ENCODE measurements at places on chromosomes 1 and 21. TPM values are rescaled to one million over a fixed set of nuclear protein-coding genes. Genes with fewer than 3 reads are reported as not detected.

- H3K4me3 ChIP-seq = no peak overlapping the region
- DNase-seq = no peak
- H3K36me3 ChIP-seq = no peaks in the 10 kb centered on the region
- H3K27me3 ChIP-seq = no peaks in the 10 kb centered on the region
- peaks cover 10% of the 10 kb centered on the region for H3K4me1 ChIP-seq
- no peak overlapping the region for H3K27ac ChIP-seq
These were observed 126.5 kb upstream of the KCNK1 start for GRCh38 chr1:233487408-233487807.

DNA sequence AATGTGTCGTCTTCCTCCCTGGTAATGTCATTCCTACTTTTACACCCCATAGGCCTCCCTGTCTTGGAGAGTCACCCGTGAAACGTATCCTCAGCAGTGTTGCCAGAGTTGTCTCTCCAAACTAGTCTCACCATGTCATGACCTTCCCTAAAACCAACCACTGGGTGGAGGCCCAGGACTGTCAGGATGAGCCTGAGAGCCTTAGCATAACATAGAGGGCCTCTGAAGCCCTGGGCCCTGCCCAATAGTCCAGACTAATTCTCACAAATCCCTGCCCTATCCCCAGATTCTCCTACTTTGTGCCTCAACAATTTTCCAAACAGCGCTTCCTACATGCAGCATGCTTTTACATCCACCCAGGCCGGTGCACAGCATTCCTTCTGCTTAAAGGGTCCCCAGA is 29.3 kb upstream of the HSD3B1 start:
- H3K27ac ChIP-seq = no peak overlapping the region
- DNase-seq = no peak
- H3K4me3 ChIP-seq = no peak overlapping the region
- H3K27me3 ChIP-seq = peaks cover 55% of the 10 kb centered on the region
- no peaks in the 10 kb centered on the region for H3K4me1 ChIP-seq

DNA sequence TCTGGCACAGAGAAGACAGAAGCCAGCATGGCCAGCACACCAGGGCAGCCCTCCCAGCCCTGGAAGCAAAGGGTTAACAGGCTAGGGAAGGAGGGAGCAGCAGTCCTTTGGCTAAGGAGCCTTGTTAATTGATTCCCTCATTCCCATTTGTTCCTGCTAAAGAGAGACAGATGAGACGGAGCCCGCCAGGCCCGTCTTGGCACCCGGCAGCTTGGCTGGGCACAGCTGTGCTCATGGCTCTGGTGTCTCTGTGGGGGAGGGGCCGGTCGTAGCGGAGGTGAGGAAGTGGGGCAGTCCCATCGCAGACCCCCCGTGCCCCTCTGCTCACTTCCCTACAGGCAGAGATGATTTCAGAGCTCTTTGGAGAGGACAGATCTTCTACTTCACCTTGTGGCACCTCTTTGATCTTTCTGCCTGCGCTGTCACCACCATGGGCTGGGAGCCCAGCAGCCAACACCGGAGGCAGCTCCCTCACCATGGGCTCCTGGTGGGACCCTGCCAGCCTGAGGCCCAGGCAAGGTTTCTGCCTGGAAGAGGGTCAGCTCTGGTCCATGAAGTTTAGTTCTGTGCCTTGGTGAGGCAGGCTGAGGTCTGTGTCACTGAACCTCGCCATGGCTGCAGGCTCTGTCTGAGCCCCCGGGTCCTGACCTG is 38.0 kb downstream of the FOXO6 start:
- H3K27me3 ChIP-seq = peaks cover 77% of the 10 kb centered on the region
- H3K27ac ChIP-seq = no peak overlapping the region
- no peaks in the 10 kb centered on the region for H3K4me1 ChIP-seq

DNA sequence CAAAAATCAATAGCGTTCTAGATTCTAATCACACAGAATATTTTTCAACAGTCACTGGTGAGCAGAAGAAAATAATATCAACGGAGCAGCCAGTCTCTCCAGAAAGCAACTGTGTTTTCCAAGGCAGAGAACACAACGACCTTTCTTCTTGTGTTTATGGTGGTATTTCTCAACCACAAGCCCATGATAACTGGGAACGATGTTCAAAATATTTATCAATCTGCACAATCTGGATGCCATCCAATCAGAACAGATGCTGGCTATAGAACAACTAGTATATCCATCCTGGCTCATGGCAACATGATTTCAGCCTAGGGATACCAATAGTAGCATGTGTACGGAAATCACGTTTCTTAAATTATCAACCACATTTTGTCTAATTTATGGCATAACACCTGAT is 162.7 kb upstream of the RUNX1 start:
- no peak for DNase-seq
- peaks cover 9% of the 10 kb centered on the region for H3K4me1 ChIP-seq
- no peaks in the 10 kb centered on the region for H3K27me3 ChIP-seq
- H3K4me3 ChIP-seq = no peak overlapping the region
- no peak overlapping the region for H3K27ac ChIP-seq
- no peaks in the 10 kb centered on the region for H3K36me3 ChIP-seq

DNA sequence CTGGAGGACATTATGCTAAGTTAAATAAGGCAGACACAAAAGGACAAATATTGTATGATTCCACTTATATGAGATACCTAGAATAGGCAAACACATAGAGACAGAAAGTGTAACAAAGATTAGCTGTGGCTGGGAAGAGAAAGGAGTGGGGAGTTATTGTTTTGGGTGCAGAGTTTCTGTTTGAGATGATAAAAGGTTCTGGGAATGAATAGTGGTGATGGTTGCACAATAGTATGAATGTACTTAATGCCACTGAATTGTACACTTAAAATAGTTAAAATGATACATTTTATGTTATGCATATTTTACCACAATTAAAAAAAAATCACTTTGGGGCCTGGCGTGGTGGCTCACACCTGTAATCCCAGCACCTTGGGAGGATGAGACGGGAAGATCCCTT is 21.2 kb upstream of the ERO1B start:
- no peaks in the 10 kb centered on the region for H3K36me3 ChIP-seq
- DNase-seq = no peak

GRCh38 chr1:186498695-186499389 is 37.9 kb upstream of the PDC start:
- H3K4me1 ChIP-seq = peaks cover 91% of the 10 kb centered on the region
- peak; percentile 28 for DNase-seq
- H3K27me3 ChIP-seq = no peaks in the 10 kb centered on the region
- H3K27ac ChIP-seq = peak overlapping the region; percentile 92

GRCh38 chr1:16112596-16113555 is 39.4 kb upstream of the FAM131C start:
- H3K4me1 ChIP-seq = peaks cover 9% of the 10 kb centered on the region
- peaks cover 18% of the 10 kb centered on the region for H3K27me3 ChIP-seq
- DNase-seq = peak; percentile 34
- peaks cover 20% of the 10 kb centered on the region for H3K36me3 ChIP-seq
- no peak overlapping the region for H3K27ac ChIP-seq

GRCh38 chr1:211732293-211732980 is 57.0 kb upstream of the NEK2 start:
- H3K4me3 ChIP-seq = no peak overlapping the region
- no peak overlapping the region for H3K27ac ChIP-seq
- peaks cover 48% of the 10 kb centered on the region for H3K4me1 ChIP-seq
- DNase-seq = no peak

GRCh38 chr1:246761396-246761795 is 37.2 kb downstream of the SCCPDH start:
- no peak for DNase-seq
- H3K27ac ChIP-seq = no peak overlapping the region
- H3K27me3 ChIP-seq = no peaks in the 10 kb centered on the region
- peaks cover 9% of the 10 kb centered on the region for H3K36me3 ChIP-seq
- no peaks in the 10 kb centered on the region for H3K4me1 ChIP-seq

- H3K4me1 ChIP-seq = peaks cover 11% of the 10 kb centered on the region
- no peaks in the 10 kb centered on the region for H3K27me3 ChIP-seq
- H3K4me3 ChIP-seq = no peak overlapping the region
- H3K27ac ChIP-seq = no peak overlapping the region
- H3K36me3 ChIP-seq = peaks cover 10% of the 10 kb centered on the region
These were observed 18.3 kb upstream of the IFNGR2 start for GRCh38 chr21:33384841-33385331.

DNA sequence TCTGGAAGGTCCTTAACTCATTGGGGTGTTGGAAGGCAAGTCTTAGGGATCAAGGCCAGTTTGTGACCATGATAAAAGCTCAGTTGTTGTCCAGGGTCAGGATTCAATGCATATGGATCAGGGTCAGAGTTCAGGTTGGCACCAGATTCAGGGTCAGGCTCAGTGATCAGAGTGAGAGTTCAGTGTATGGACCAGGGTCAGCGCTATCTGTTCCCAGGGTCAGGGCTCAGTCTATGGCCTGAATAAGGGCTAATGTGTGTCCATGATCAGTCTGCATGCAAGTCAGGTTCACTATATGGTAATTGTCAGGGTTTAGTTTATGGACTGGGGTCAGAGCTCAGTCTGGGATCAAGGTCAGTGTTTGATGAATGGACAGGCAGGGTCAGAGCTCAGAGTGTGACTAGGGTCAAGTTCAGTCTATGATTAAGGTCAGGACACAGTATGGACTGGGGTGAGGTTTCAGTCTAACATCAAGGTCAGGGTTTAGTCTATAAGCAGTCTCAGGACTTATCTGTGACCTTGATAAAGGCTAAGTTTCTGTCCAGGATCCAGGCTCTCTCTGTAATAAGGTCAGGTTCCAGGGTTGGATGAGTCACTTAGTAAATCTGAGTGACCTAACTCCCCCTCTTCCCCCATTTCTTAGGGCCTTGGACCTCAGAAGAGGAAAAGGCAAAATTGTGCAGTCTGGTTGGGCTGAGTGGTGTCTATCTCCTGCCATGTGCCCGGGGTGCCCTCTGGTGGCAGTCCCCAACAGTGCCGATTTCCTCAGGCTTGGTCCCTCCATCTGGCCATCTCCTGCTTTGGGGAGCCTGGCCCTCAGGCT is 23.8 kb downstream of the KNCN start:
- H3K27me3 ChIP-seq = peaks cover 37% of the 10 kb centered on the region
- no peak overlapping the region for H3K4me3 ChIP-seq
- H3K27ac ChIP-seq = no peak overlapping the region
- H3K4me1 ChIP-seq = peaks cover 55% of the 10 kb centered on the region
- peak; percentile 90 for DNase-seq

- no peak overlapping the region for H3K4me3 ChIP-seq
- DNase-seq = no peak
- no peaks in the 10 kb centered on the region for H3K4me1 ChIP-seq
- no peak overlapping the region for H3K27ac ChIP-seq
- H3K27me3 ChIP-seq = no peaks in the 10 kb centered on the region
These were observed 49.2 kb downstream of the SLC37A1 start for GRCh38 chr21:42562816-42563215.

DNA sequence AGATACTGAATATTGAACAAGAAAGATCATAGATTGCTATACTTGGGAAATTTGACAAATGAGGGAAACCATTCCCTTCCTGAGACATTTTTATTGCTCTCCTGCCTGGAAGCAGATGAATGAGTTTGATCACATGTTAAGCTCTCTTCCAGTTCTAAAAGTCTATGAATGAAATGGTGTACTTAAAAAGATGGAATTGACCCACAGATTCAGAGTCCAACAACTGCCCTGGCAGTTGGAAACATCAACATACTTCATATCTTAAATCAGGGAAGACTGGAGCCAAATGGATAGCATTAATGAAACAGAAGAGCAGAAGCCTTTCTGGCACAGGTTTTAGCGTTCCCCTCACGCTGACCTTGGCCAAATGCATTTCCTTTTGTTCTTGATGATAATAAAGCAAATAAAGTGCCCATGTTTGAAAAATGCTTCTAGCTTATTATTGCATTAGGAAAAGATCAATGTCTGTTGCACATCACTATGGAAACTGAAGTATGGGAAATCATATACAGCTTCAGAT is 142.6 kb downstream of the ESRRG start:
- DNase-seq = no peak
- no peaks in the 10 kb centered on the region for H3K27me3 ChIP-seq
- no peak overlapping the region for H3K27ac ChIP-seq
- no peaks in the 10 kb centered on the region for H3K36me3 ChIP-seq
- H3K4me3 ChIP-seq = no peak overlapping the region

DNA sequence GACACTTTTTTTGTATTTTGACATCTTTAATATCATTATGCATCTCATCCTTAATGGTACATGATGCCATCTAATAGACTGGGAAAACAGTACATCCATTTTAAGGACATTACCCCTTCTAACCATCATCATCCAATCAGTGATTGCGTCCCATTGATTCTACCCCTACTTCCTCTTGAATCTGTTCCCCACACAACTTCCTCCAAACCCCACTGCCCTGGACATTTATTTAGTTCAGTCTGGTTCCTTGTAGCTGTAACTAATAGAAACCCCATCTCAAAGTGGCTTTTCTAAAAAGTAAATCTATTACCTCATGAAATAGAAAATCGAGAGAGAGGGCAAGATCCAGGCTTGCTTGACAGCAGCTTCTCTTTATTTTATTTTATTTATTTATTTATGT is 2.1 kb upstream of the ITLN1 start:
- DNase-seq = no peak
- H3K27ac ChIP-seq = no peak overlapping the region
- peaks cover 15% of the 10 kb centered on the region for H3K27me3 ChIP-seq
- peaks cover 7% of the 10 kb centered on the region for H3K4me1 ChIP-seq
- H3K4me3 ChIP-seq = no peak overlapping the region

GRCh38 chr21:28496517-28496916 is 496.2 kb downstream of the LTN1 start:
- H3K4me1 ChIP-seq = no peaks in the 10 kb centered on the region
- H3K4me3 ChIP-seq = no peak overlapping the region
- H3K27me3 ChIP-seq = no peaks in the 10 kb centered on the region
- no peak for DNase-seq
- H3K36me3 ChIP-seq = no peaks in the 10 kb centered on the region

- no peaks in the 10 kb centered on the region for H3K4me1 ChIP-seq
- no peaks in the 10 kb centered on the region for H3K36me3 ChIP-seq
- no peak overlapping the region for H3K4me3 ChIP-seq
- H3K27me3 ChIP-seq = no peaks in the 10 kb centered on the region
These were observed 257.5 kb upstream of the PTBP2 start for GRCh38 chr1:96464066-96464465.

The IL20 gene
- total RNA-seq = not detected

The PCSK9 gene
- 31.8 TPM for total RNA-seq

The OR2T33 gene
- not detected for total RNA-seq

The GJA8 gene
- total RNA-seq = not detected

The REN gene
- not detected for total RNA-seq

The PLCH2 gene
- total RNA-seq = 3.1 TPM

The CSF3R gene
- not detected for total RNA-seq

The SERPINC1 gene
- 0.59 TPM for total RNA-seq

The CRP gene
- 3.6 TPM for total RNA-seq

The NUDT4B gene
- total RNA-seq = 0.78 TPM

The SPATA46 gene
- total RNA-seq = not detected

The CD48 gene
- total RNA-seq = not detected

The ATP6V1G3 gene
- not detected for total RNA-seq

The C1orf53 gene
- 14.2 TPM for total RNA-seq

Data from Calu3 (cell line).